Kidney epithelial cell (primary cell): ENCODE measurements at places on chromosomes 16 and 17.

- no peak for DNase-seq
Measured at GRCh38 chr16:31456988-31457360, 2.3 kb upstream of the ARMC5 start.

DNA sequence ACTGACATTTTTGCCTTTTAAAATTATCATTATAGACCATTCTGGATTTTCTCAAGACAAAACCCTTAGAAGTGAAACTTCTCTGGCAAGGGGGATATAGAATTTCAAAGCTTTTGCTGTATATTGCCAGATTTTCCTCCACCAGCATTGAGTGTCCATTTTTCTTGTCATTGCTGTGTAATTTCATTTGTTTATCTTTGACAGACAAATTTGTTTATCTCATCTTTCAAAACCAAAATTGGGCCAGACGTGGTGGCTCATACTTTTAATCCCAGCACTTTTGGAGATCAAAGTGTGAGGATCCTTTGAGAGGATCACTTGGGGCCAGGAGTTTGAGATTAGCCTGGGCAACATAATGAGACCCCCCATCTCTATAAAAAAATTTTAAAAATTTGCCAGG is 16.0 kb upstream of the ARL2BP start:
- no peak for DNase-seq

GRCh38 chr16:65660390-65660789 is 538.5 kb upstream of the CDH11 start:
- DNase-seq, result no peak

GRCh38 chr16:2841606-2842339 is 11.7 kb downstream of the ZG16B start:
- DNase-seq, result no peak

GRCh38 chr16:1288813-1289476 is 20.5 kb upstream of the UBE2I start:
- no peak for DNase-seq

DNA sequence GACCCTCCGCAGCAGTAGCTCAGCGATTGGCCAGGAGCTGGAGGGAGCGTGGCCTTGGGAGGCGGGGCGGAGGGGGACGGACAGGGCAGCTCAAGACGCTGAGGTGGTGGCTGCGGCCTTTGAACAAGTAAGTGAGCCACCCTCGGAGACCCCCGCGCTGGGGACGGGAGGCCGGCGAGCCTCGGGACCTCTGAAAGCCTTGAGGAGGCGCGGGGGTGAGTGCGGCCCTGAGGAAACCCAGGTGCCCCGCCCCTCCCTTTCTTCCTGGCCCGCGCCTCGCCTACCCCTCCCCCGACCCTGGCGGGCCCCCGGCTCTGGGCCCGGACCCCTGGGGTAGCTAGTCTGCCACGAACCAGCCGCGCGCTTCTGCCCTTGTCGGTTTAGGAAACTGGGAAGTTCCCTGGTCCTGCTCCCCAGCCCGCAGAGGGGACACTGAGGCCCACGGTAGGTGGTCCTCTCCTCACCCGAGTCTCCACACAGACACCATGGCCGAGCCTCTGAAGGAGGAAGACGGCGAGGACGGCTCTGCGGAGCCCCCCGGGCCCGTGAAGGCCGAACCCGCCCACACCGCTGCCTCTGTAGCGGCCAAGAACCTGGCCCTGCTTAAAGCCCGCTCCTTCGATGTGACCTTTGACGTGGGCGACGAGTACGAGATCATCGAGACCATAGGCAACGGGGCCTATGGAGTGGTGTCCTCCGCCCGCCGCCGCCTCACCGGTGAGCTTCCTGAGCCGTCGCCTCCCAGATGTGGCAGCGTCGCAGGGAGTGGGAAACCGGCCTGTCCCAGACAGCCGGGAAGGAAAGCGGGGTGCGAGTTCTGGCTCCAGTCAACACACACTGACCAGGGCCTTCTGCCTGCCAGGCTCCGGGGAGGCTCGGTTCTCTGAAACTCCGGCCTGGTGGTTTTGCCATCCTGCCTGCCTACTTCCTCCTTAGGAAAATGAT is at the start of gene MAPK7:
MAPK7 (plus strand) TSS at position 83 of the 945 bp plus-strand sequence; CDS start at position 486, 403 bp downstream.
- no peak for DNase-seq

- DNase-seq, result no peak
Measured at GRCh38 chr17:75937652-75938051, 3.2 kb downstream of the FBF1 start.

- DNase-seq, result no peak
Measured at GRCh38 chr17:65523411-65523810, 38.0 kb downstream of the AXIN2 start.

DNA sequence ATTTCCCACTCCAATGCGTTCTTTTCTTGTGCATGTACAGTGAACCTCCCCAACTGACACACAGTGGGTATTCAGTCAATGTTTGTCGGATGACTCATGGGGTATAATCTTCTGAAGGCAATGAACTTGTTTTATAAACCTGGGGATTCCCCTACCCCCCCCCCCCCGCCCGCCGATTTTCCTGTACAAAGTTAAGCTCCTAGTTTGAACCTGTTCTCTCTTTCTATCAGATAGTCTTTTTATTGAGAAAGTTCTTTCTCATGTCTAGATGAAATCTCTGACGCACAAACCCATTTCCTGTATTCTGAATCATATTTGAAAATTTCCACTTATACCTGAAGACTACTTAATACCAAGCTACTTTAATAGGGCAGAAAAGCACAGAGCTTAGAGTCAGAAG is 338.3 kb downstream of the CA10 start:
- no peak for DNase-seq

DNA sequence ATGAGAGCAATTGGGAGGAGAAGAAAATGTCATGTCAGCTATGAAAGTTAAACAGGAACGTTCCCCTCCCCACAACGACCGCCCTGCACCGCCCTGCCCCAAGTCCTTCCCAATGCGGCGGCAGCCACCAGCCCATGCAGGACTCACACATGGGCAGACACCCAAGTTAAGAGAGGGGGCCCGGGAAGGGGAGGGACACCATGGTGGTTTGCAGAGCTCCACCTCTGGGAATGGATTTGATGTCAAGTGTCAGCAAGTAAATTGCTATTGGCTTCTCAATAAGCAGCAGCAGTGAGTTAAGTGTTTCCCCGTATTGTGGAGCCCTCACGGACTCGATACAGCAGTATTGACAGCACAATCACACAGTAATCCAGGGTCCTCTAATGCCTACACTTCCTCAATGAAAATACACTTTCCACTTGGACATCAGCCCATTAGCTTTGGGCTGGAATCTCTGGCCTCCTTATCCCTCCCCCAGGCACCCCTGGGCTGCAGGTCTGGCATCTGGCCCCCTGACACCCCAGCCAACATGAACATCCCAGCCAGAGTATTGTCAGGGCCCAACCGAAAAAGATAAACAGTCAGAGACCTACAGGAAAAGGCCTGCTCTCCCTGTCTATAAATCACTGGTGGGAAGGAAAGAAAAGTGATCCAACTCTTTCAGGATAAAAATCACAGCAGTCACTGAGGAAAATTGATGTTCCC is 22.6 kb downstream of the ZFHX3 start:
- DNase-seq, result no peak

DNA sequence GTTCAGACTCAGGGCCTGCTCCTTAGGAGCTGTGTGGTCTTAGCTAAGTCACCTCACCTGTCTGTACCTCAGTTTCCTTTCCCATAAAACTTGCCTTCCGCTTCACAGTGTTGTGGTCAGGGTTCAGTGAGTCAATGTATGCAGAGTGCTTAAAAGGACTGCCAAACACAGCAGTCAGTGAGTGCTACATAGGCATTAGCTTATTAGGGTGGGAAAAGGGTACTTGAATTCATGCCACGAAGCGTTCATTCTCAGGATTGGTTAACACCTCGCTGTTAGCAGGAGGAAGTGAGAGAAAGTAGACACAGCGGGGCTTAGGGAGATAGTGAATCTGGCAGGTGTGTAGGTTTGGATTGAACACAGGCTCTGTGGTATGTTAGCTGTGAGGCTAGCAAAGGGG is 155.2 kb downstream of the SHISA9 start:
- no peak for DNase-seq

GRCh38 chr16:23081675-23082119 is 67.6 kb downstream of the USP31 start:
- no peak for DNase-seq

GRCh38 chr17:34706029-34706428 is 126.6 kb downstream of the TMEM132E start:
- DNase-seq, result no peak

DNA sequence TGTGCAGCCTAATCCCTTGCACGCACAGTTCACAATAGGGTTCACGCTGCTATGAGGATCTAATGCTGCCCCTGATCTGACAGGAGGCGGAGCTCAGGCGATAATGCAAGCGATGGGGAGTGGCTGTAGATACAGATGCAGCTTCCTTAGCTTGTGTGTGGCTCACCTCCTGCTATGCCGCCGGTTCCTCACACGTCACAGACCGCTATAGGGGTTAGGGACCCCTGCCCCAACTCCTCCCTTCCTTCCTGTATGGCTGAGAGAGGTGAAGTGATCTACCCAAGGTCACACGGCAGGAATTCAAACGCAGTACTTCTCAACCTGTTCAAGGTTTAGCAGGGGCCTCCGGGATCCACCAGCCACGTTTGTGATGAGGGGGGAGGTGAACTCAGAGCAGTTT is 13.4 kb upstream of the PLLP start:
- DNase-seq, result no peak

DNA sequence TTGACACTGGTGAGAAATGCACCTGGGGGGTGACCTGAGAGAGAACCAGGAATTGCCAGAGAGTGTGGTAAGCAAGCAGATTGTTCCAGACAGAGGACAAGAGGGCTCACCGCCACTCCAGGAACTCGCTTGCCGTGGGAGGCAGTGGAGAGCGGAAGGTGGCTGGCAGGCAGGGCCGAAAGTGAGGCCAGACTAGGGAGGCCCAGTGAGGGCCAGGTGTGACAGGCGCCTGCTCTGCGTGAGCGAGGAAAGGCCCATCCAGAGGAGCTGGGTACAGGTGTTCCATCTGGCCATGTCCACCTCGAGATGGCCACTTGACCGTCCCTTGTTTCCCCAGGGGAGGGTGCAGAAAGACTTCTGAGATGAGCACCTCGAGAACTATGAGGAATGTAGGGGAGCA is 11.9 kb upstream of the MYO15B start:
- DNase-seq, result no peak

DNA sequence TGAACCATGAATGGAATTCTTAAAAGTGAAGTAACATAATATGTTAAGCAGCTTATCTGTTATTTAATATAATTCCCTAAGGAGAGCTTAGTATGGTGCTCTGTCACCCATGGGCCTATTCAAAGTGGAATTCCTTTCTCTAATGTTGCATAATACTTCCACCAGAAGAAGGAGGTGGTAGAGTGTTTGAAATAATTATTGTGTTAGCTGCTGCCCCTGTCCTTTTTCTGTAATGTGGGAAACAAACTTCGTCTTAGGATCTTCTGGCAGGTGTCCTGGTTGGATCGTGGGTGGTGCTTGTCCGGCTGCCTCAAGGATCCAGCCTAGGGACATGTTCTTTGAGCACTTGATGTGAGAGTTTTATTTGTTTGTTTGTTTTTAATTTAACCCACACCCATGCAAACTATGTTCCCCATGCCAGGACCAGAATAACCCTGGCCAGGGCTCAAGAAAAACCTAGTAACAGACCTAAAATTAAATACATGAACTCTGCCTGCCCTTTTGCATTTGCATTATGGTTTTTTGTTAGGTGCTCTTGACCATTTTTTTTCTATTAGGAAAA is 46.1 kb downstream of the ZNRF1 start:
- no peak for DNase-seq

DNA sequence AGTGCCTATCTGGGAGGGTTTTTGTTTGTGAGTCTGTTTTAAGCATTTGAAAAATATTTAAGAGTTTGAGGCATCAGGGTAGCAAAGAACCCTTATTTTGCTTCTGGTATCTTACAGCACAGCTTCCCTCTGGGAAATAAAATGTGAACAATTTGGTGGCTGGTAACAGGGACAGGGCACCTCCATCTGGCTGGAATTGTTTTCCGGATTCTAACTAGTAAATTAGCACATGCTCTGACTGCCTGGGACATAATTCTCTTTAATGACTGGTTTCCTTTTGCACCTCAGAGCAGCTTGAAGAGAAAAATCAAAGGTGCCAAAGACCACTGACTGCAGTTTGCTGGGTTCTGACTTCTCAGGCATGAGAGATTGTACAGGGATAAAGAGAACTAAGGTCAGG is 469.1 kb downstream of the GRIN2A start:
- DNase-seq, result no peak

DNA sequence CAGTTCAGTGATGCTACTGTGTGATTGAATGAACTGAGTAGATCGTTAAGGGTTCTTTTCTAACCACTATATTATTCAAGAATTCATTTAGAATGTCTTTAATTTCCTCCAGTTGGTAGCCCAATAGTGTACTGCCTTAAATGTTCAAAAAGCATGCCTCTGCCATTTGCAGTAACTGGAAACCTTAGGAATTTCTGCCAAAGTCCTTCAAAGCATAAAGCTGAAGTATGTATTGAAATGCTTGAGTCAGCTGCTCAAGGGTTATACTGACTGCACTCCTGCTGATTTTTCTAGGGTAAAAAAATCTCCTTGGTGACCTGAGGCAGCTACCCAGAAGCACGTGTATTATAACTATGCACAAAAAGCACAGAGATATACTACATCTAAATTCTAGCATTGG is 56.5 kb downstream of the SNTB2 start:
- DNase-seq, result no peak

DNA sequence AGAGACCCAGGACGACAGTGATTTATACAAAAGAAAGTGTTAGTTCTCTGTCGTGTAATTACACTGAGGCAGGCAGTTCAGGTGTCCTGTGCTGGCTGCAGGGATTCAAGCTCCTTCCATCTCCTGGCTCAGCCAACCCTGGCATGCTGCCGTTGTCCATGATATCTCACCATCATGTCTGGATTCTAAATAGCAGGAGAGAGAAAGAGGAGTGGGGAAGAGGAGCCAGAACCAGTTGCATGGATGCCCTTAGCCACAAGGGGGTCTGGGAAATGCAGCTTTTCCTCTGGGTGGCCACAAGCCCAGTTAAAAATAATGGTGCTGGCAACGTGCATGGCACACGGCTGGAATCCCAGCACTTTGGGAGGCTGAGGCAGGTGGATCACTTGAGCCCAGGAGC is 9.7 kb downstream of the C16orf54 start:
- DNase-seq, result no peak

- DNase-seq, result no peak
Measured at GRCh38 chr16:35194681-35195080, 1735.3 kb downstream of the TP53TG3F start.

GRCh38 chr16:69396187-69397061 is 10.6 kb upstream of the TERF2 start:
- peak; percentile 85 for DNase-seq

GRCh38 chr17:8855477-8856204 is 11.8 kb downstream of the PIK3R6 start:
- DNase-seq, result no peak

- no peak for DNase-seq
Measured at GRCh38 chr16:66204756-66205155, 161.7 kb upstream of the CDH5 start.
